Hypothalamus (tissue), 51 donors: ENCODE measurements at places on chromosomes 2 and 18.

- no peak for DNase-seq
Measured at GRCh38 chr2:108970369-108970768, 18.7 kb downstream of the EDAR start.

- no peak for DNase-seq
Measured at GRCh38 chr2:162720559-162721271, 117.9 kb downstream of the KCNH7 start.

- DNase-seq, result no peak
Measured at GRCh38 chr2:29329899-29330298, 214.7 kb downstream of the CLIP4 start.

- no peak for DNase-seq
Measured at GRCh38 chr2:110764931-110765330, 32.6 kb downstream of the ACOXL start.

- no peak for DNase-seq
Measured at GRCh38 chr2:233399306-233400225, 45.3 kb downstream of the DGKD start.

GRCh38 chr2:162123806-162124758 is 28.0 kb downstream of the GCG start:
- DNase-seq, result no peak

DNA sequence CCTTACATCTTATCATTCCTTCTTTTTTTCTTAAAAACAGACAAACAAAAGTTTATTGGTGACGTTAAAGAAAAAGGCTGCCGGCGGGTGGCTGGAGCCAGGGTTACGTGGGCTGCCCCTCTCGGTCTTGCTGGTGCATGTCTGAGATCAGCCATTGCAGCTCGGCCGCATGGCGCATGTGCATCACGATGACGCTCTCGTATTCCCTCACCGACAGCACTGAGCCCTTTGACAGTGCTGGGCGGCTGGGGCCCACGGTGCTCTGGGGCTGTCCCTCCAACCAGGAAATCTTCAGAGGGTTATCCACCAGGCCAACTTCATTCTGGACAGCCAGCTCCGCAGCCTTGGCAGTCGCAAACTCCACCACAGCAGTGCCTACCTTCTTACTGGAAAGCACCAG is 1081.8 kb upstream of the TMEFF2 start:
- DNase-seq, result no peak

- DNase-seq, result no peak
Measured at GRCh38 chr2:138500592-138501424, 762 bp upstream of the SPOPL start.

GRCh38 chr2:217418544-217418943 is 558.7 kb upstream of the TNP1 start:
- DNase-seq, result no peak

- DNase-seq, result no peak
Measured at GRCh38 chr18:63895190-63895589, 7.7 kb downstream of the SERPINB2 start.

GRCh38 chr2:106130251-106130998 is 63.7 kb downstream of the UXS1 start:
- DNase-seq, result no peak

DNA sequence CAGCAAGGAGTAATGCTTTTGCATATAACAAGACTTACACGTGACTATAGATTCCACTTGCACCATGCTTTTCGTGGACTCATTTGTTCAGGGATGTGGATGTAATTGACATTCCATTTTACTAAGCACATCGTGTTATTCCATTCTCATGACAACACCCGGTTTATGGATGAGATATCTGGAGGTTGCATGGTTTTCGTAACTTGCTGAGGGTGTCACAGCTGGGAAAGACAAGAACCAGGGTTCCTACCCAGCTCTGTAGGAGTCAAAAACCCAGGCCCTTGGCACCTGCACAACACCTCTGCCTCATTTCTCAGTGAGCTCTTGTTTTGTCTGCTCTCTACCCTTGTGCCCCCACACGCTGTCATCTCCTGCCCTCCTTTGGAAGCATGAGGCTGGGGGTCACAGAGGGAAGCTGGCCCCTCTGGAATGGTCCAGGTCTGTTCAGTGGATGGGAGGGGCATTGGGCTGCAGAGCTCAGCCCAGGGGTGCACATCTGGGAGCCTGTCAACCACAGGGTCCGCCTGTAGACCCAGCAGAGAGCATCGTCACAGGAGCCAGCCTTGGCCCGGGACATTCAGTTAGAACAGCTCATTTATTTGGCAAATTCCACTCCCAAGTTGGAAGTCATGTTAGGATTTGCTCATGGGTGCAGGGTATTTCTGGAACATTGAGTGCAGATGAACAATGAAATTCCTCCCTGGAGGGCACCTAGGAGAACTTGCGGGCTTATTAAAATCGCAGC is 120.1 kb upstream of the TWIST2 start:
- DNase-seq, result no peak

- no peak for DNase-seq
Measured at GRCh38 chr2:38622210-38622609, 19.5 kb upstream of the HNRNPLL start.

DNA sequence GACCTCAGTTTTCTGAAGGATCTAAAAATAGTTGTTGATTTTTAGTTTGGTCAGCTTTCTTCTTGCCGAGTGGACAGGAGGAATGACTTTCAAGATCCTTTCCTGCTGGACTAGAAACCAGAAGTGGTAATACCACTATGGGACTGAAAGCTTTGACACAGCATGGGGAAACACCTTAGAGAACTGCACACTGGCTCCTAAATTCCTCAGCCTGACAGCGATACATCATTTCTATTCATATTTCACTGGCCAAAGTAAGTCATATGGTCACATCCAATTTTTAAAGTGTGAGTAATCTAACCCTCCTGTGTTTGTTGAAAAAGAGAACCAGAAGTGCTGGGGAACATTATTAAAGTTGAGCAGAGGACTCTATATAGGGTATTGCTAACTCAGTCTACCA is 244.7 kb upstream of the MMADHC start:
- DNase-seq, result no peak

DNA sequence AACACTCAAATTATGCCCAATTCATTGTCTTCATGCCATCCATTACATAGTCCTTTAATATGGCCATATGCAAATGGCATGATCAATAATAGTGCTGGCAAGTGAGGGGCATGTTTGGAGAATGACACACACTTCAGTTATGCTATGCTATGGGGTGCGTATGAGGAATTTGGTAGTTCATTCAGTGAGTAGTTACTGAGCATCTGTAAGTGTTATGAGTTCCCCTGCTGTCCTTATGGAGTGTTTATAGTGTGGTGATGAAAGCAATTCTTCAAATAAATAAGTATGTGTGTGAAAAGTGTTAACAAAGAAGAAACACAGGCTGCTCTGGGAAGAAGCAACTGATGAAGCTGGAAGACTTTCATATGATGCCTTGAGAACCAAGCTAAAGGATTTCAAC is 383.7 kb upstream of the SLC14A2 start:
- no peak for DNase-seq

DNA sequence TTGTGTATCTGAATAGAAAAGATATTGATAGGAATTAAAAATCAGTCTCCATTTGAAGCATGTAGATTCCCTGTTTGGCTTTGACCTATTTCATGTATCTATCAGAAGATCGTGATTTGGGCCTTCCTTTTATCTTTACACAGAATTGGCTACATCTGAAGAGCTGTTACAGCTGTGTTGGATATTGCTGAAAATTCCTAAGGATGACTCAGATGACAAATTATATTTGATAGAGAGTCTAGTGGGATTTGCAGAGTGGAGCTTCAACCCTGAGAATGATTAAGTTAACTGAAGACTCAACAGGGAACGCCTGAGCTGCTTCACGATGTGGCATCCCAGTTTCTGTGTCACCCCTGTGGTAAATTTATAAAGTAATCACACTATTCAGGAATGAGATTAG is 4.9 kb upstream of the COL3A1 start:
- no peak for DNase-seq

DNA sequence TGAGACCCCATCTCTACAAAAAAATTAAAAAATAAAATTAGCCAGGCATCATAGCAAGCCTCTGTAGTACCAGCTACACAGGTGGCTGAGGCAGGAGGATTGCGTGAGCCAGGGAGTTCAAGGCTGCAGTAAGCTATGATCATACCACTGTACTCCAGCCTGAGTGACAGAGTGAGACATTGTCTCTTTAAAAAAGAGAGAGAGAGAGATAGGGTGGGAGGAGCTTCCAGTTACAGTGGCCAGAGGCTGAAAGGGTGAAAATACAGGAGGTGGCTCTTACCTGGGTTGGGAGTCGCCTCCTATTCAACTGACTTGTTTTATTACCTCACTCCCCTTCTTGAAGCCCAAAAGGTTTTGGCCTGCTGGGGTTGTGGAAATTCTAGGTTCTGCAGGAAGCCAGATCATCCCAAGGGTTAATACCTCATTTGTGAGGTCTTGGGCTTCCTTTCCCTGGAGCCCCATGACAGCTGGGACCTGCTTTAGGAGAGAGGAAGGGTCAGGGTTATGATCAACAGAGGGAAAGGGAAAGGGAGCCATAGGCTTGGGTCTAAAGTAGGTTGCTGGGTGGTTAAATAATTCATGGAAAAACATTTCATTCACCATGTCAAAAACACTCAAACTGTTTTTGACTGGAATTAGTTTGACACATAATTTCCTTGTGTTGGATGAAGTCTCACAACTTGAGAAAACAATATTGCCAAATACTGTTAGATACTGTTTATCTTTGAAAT is 17.4 kb downstream of the DYNC2LI1 start:
- DNase-seq, result no peak

- no peak for DNase-seq
Measured at GRCh38 chr2:178473931-178474330, 4.5 kb downstream of the FKBP7 start.

DNA sequence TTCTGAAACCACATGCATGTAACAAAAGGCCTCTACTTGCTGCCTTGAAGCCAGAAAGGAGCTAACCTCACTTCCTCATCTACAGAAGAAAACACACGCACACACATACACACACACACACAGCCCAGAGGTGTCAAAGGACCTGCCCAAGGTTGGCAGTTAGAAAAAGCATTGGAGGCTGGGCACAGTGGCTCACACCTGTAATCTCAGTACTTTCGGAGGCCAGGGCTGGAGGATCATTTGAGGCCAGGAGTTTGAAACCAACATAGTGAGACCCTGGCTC is 125.9 kb upstream of the RNF152 start:
- DNase-seq, result no peak
